ENCODE measurements at places on chromosomes 1 and 21.

DNA sequence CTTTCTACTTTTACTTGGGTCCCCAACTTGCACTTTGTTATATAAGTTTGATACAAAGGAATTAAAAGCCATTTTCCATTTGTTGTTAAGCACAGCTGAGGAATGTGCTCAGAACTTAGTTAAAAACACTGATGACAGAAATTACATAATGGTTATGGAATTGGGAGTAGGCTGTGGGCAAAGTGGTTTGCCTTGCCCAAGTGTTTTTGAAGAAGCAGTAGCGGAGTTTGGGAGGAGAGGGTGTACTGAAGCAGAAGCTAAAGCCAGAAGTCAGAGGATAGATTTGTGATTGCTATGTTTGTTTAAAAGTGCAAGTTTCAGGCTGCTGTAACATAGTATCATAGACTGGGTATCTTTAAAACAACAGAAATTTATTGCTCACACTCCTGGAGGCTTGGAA, 391.8 kb downstream of the DUSP10 start:
- DNase-seq = no peak

- DNase-seq = no peak
Observed at GRCh38 chr1:163399001-163399400, 77.2 kb downstream of the NUF2 start.

DNA sequence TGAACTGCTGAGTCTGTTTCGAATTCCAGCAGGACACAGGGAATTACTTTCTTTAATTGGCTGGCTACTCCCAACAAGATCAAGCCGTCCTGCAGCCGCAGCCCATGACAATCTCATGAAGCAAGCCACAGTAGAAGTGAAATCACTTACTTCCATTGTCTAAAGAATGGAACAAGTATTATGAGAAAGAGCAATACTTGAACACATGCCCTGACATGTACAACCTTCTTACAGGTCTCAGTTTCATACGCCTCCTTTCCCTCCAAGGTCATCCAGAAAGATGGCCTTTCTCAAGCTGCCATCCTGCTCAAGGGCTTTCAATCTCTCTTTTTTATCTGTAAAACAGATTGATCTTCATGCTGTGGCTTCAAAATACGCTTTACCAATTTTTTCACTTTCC, 85.1 kb downstream of the PCSK9 start:
- no peak for DNase-seq

DNA sequence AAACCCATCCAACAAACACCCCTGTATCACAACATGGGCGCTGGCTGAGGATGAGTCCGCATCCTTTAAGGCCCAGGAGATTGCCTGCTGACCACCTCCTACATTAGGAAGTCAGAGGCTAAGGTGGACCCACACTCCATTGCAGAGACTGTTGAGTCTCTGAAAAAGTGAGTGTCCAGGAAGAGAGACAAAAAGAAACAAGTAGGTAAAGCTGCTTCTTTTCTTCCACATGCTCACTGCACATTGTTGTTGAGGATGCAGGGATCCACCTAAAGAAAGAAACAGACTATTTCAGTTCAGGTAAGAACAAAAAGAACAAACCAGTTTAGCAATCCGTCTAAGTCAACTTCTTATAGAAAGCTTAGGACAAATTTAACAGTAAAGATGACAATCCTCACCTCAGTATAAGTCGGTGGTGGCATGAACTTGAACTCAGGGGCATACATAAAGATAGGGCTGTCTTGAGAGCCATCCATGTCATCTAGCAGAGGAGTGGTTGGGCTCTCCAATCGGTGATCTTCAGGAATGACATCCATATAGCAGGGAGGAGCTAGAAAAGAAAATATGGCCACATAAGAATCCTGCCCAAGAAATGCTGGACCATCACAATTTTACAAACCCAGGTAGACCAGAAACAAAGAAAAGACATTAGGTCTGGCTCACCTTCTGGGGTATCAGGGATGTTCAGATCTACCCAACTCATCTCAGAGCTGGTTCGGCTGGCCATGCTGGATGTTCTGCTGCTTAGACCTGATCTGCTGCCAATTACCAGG, 2.6 kb downstream of the TXNIP start:
- DNase-seq = no peak

- no peak for DNase-seq
Observed at GRCh38 chr21:42148097-42148496, 70.8 kb upstream of the ABCG1 start.

DNA sequence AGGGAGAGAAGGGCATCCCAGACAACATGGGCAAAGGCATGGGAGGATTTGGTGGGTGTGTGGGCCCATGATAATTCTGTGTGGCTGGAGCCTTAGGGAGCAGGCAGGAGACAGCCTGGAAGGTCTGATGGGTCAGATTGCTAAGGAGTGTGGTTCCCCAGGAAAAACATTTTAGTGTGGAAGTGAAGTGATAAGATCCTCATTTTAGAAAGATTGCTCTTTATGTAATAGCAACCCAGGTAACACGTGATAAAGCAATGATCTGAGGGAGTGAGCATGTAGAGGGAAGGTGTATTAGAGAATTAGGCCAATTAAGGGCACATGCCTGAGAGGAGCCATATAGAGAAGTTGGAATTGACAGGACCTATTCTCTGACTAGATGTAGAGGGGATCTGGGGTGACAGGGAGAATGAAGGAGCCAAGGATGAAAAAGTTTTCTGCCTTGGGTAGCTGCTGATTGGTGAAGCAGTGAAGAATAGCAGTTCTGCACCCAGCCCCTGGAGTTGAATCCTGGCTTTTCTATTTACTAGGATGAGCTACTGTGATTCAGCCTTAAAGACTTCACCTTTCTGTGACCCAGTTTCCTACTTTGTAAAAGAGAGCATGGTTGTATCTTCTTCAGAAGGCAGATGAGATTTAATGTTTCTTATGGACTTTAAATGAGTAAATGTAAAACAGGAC, 18.7 kb upstream of the SLAMF6 start:
- no peak for DNase-seq

GRCh38 chr1:230399321-230400006, 26.7 kb downstream of the PGBD5 start:
- no peak for DNase-seq

DNA sequence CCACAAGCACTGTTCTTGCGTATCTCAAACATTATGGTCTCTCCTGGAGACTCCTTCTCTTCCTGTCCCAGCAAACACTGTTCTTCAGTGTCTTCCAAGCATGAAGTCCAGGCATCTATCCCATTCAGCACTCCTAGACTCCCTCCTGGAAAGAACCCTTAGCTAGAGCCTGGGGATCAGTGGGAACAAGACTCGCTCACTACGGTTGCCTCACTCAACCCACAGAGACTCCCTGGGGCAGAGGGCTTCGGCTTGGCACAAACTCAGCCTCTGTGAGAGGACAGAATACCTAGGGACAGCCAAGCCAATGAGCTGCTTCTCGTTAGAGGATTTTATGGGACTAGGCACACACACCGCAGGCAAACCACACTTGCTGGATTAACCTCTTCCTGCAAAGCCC, 86.5 kb upstream of the IPO9 start:
- no peak for DNase-seq

DNA sequence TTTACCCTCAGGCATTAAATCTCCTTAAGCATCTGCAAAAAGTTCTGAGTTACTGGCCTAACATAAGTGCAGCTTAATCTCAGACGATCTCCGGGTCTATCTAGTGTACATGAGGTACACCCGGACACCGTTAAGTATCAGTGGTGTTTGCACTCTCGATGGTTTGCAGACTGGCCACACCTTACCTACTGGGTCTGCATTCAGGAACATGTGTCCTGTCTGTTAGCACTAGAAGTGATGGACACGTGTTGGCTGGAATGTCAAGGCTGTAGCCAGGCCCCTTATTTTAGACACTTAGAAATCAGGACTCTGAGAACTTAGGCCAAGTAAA, 783 bp upstream of the AGL start:
- DNase-seq = no peak

- DNase-seq = no peak
Observed at GRCh38 chr1:191065771-191066170, 588.1 kb upstream of the BRINP3 start.

DNA sequence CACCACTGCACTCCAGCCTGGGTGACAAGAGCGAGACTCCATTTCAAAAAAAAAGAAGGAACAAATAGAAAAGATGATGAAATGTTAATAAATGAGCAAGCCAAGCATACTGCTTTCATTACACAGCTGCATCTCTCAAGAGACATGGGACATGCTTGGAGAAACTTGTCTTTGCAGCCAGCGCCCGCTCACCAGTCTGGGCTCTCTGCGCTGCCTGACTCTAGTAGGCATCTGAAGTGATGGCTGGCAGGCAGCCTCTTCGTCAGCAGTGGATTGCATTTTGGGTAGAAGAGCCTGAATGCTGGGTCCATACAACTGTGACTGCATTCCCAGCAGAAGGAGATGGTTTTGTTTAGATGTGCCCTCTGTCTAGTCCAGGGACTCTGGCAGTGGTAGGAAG, 48.0 kb downstream of the IL6R start:
- DNase-seq = no peak

DNA sequence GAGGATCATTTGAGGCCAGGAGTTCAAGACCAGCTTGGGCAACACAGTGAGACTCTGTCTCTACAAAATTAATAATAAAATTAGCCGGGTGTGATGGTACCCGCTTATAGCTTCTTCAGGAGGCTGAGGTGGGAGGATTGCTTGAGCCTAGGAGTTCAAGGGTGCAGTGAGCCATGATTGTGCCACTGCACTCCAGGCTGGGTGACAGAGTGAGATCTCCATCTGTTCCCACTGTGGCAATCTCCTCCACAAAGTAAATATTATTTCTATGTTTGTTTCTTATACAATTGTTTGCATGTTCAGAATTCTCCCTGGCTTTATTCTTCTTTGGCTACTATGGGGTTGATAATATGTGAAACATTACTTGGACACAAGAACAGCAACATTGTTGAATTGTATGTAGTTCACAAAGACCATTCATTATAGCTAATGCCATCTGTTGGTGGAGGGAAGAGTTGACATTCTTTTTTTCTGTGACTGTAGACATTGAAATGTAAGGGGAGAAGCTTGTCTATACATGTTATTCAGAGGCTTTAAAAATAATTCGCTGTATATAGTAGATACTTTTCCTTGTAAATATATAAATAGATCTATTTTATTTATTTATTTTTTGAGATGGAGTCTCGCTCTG, 47.8 kb upstream of the SRSF10 start:
- DNase-seq = no peak

GRCh38 chr1:158398818-158399514, at the start of gene OR10T2:
OR10T2 (minus strand) TSS chr1:158399466; CDS start chr1:158399466, 0 bp downstream.
- no peak for DNase-seq

DNA sequence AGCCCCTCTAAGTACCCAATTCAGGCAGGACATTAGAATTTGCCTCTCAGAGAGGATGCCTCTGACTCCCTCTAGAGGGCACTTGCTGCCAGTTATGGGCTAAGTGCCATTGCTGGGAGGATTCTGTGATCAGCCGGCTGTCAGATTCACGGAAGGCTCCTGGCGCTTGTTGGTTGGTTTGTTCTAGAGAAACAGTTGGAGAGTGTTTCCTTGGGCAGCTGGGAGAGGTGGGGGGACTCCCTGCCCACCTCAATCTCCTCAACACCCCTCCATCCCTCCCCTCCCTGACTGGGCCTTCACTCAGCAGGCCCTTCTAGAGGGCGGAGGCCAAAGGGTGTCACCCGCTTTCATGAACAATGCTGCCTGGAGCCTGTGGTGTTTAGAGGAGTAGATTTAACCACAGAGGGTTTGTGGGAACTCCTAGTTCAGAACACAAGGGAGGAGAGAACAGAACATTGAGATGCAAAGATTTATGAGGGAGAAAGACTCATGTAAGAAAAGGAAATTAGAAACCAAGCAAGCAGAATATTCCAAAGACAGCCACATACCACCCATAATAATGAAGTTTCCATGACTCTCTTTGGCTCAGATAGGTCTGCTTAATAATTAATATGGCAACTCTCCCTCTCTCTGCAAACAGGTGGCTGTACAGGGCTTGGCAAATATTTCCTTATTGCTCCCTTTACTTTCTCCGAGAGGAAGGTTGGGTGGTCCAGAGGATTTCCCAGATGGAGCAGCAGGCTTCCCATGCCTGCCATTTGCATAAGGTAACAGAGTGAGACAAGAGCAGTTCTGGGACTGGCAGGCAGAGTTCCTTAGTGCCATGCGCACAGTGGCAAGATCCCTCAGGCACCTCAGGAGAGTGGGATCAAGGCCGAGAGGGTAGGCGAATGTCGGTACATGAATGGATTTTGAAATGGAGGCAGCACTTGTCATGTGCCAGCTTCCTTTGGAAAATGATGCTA, 30.0 kb upstream of the ACP6 start:
- DNase-seq = peak; percentile 14

- DNase-seq = no peak
Observed at GRCh38 chr1:36175137-36176095, 19.5 kb downstream of the MAP7D1 start.

DNA sequence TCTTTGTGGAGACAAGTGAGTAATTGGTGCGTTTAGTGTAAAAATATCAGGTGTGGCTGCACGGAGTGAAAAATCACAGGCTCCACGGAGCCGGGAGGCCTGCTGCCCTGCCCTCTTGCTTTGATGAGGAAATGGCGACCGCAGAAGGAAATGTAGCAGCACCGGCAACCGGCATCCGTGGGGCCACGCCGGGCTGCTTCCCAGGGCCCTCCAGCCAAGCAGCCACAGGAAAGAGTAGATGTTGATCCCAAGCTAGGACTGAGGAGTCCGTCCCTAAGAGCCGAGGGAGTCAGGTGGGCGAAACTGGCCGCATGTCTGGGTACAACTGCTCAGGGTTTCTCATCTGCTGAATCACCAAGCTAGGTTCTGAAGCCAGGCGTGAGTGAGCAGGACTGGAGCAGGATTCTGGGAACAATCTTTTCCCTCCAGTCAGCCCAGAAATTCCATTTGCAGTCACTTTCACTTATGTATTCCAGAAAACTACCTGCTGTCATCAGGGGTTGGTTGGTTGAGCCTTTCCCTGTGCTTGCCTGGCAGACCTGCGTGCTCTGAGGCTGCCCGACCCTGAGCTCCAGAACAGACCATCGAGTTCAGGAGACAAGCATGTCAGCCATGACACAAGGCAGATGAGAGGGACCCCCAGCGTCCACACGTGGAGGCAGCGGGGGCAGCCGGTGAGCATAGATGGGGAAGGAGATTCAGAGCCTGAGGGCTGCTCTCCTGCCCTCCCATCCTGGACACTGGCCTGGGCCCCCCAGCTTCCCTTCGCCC, 5.8 kb upstream of the ITGB2 start:
- no peak for DNase-seq

GRCh38 chr21:33760641-33761440, 118.5 kb downstream of the ITSN1 start:
- no peak for DNase-seq

DNA sequence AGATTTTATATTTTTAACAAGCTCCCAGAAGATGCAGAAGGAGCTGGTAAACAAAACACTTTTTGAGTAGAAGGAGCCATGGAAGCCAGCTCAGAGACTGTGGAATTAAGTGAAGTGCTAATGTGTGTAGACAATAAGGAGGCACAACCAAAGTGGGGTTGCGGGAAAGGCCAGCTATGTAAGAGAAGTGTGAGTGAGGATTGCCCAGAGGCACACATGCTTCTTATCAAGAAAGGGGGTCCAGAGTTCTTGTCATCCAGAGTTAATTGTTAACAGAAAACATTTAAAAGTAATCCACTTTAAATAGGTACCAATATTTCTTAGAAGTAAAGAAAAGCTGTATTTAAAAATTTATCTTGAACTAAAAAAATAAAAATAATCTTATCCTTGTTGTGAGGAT, 136.8 kb downstream of the OLFM3 start:
- DNase-seq = no peak

- no peak for DNase-seq
Observed at GRCh38 chr1:77039739-77040138, 172.5 kb downstream of the ST6GALNAC5 start.

- no peak for DNase-seq
Observed at GRCh38 chr1:167756730-167757405, 35.1 kb downstream of the MPZL1 start.

Data from stimulated activated CD8-positive, alpha-beta memory T cell treated with anti-CD3 and anti-CD28 coated beads, Interleukin-15, amount 100 ng/mL, for 4 hours (primary cell).